ENCODE measurements at places on chromosomes 16 and 17.

DNA sequence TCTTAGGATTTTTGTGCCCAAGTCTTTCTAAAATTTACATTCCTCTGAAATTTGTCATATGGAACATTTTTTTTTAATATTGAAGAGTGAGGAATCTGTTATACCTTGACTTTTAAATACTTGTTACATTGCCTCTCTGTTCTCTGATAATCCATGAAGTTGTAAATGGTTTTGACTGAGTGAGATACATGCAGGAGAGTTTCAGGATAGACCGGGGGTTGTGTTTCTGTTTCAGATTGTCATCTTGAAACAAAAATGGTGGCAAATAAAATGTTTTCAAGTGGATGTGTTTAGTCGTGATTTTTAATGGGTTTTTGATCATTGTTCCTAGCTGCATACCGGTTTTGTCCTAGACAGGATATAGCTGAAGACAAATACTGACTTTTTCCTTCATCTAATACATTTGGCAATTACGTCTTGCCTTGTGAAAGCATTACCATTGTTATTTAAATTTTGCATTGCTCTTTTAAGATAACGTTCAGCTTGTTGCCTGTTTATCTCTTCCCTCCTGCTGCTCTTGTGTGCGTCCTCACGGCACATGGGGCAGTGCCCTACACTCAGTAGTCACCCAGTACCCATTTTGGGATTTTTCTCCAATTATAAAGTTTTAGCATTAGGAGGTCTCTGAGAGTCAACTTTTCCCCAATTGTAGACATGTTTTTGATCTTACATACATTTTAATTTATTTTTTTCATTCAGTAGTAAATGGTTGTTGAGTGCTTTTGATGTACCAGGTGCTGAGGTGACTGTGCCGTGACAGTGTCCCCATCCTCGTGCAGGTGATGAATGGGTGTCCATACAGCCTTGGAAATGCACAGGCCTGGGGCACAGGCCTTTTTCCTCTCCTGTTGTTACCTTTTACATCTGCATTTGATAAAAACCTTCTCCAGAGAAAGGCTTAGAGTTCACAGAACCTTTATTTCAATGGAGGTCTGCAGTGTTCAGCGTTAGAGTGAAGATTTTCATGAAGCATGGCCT is 169.9 kb downstream of the MSI2 start:
- DNase-seq, result no peak

- DNase-seq, result peak; percentile 59
Measured at GRCh38 chr17:29150161-29150560, 30.0 kb downstream of the MYO18A start.

GRCh38 chr17:79262624-79263023 is 188.0 kb downstream of the ENGASE start:
- no peak for DNase-seq

GRCh38 chr16:57867000-57867561 is 64.8 kb upstream of the KIFC3 start:
- no peak for DNase-seq

- no peak for DNase-seq
Measured at GRCh38 chr16:69431948-69432468, 7.6 kb downstream of the CYB5B start.

DNA sequence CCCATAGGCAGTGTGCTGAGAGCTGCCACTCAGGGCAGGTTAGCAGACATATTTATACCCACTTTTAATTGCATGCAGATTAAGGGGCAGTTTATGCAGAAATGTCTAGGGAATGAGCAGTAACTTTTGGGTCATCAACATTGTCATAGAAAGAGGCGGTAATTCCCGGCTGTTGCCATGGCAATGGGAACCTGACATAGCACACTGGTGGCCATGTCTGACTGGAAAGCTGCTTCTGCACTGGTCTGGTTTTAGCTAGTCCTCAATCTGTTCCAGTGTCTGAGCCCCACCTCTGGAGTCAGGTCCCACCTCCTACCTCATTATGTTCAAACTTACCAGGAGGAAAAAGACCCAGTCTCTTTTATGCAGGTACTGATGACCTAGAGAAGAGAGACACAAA is 31.5 kb upstream of the TNRC6C start:
- no peak for DNase-seq

DNA sequence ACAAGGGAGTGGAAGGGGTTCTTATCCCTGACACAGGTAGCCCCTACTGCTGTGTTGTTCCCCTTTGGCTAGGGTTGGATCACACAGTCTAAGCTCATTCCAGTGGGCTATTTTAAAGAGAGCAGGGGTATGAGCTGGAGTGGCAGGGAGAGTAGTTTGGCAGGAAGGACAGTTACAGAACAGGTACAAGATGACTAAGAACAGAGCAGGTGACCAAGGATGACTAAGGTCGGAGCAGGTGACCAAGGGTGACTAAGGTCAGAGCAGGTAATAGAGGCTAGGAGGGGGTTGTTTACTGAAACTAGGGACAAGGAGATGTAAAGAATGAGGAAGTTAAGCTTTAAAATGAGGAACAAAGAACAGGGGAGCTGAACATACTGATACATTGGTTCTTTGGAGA is 58.8 kb downstream of the UTP18 start:
- no peak for DNase-seq

GRCh38 chr16:85172455-85173145 is 60.3 kb upstream of the CIBAR2 start:
- peak; percentile 20 for DNase-seq

- no peak for DNase-seq
Measured at GRCh38 chr16:52434224-52434623, 112.7 kb downstream of the TOX3 start.

- no peak for DNase-seq
Measured at GRCh38 chr16:57473176-57473840, 10.8 kb downstream of the POLR2C start.

- no peak for DNase-seq
Measured at GRCh38 chr16:28003923-28004322, 59.6 kb downstream of the GSG1L start.

DNA sequence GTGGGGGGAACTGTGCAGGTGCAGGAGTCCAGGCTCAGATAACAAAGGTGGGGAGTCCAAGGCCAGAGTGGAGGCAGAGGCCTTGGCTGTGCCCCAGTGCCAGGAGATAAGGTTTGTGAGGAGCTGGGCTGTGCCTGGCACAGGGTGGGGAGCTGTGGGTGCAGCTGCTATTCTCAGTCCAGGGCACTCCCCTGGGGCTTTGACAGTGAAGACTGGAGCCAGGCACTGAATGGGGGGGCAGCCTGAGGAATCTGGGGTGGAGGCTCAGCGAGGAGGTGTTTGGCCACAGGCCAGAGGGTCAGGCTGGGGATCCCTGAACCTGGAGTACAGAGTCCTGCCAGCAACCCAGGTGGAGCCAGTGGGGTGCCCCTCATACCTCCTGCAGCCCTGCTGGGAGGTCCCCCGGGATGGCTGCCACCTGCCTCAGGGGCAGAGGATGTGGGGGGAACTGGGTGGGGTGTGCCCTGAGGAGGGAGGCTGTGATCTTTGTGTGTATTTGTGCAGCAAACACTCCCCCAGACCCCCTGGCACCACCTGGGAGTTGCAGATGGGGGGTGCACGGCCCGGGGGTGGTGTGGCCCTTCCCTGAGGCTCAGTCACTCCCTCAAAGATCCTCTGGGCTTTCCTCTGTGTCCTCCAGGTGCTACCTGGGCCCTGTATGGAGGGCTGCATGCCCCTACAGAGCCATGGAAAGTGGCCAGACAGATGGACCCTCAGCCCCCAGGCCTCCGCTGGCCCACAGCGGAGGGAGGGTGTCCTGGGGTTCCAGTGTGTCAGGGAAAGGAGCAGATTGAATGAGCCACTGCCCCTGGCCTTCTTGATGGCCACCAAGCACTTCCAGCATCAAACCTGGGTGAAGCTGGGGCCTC is 44.5 kb upstream of the SMPD3 start:
- no peak for DNase-seq

GRCh38 chr17:13560935-13561334 is 40.8 kb downstream of the HS3ST3A1 start:
- DNase-seq, result no peak

GRCh38 chr17:6374761-6375312 is 60.1 kb downstream of the AIPL1 start:
- no peak for DNase-seq

DNA sequence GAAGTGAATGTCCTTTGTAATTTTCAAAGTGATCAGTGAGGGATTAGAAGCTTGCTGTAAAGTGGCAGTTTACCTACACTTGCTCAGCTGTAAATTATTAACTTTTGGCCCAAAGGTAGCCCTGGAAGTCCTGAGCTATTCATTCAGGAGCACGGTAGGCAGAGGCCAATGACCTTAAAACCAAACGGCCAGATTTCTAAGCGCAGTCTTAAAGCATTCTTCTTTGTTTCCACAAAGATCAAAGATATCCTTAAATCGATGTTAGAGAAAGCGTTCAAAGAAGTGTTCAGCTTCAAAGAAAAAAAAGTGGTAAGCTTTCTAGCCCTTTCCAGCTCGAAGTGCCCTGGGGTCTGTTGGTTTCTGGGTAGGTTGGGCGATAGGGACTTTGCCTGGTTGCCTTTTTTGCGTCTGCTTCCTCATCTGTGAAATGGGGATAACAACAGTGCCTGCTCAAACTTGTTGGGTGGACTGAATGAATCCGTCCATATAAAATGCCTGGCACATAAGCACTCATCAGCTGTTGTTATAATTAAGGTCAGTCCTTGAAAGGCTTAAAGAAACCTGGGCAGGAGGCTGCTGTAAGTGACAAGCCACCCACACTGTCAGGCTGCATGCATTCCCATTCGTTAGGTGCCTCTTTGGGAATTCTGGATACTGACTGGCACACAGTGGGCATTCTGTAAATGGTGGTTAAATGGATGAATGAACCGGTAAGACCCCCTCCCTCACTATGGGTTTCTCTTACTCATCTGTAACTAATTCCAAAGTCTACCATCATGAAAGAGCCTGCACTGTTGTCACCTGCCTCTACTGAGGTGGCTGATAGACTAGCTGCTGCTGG is 113.2 kb downstream of the PRKCA start:
- DNase-seq, result no peak

- no peak for DNase-seq
Measured at GRCh38 chr17:56119936-56120335, 33.3 kb upstream of the ANKFN1 start.

DNA sequence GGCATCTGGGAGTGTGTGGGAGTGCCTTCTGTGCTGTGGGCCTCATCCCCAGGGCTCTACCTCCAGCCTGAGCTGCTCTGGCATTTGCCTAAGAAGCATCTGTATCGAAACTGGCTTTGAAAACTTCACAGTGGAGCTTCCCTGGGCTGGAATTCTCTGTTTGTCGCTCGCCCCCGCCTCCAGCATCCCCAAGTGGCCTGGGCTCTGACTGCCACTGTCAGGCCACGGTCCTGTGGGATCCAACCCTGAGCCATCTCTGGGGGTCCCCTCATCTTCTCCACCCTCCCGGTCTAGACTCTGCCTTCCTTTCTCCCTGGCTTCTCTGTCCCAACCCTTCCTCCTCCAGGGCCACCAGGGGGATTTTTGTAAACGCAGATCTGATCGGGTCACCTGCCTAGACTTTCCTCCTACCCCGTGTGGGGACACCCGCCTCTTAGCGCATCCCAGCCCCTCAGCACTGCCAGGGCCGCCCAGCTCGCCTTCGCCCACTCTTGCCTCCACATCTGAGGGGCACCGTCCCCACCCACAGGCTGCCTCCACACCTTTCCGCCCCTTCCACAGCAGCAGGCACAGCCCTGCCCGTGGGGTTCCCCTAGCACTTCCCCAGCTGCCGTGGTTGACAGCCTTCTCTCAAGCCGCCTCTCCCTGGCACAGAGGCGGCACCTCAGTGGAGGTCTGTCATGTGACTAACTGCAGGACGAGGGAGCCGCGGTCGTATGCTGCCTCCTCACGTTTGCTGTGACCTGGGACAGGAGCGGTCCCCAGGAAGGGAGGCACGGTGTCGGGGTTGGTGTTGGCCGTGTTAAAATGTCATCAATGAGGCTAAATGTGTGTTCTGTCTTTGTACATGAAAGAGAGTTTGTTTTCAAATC is 12.0 kb downstream of the TBC1D24 start:
- DNase-seq, result peak; percentile 65

GRCh38 chr17:75899767-75900468 is 3.2 kb upstream of the TRIM65 start:
- no peak for DNase-seq

Data from AML-193 (cell line).